Stimulated activated CD8-positive, alpha-beta memory T cell treated with anti-CD3 and anti-CD28 coated beads, Interleukin-7, amount 100 ng/mL, for 48 hours (primary cell): ENCODE measurements at places on chromosomes 7 and 10.
A peak's percentile ranks its signal among the peaks of the same experiment; 100 is the strongest.

DNA sequence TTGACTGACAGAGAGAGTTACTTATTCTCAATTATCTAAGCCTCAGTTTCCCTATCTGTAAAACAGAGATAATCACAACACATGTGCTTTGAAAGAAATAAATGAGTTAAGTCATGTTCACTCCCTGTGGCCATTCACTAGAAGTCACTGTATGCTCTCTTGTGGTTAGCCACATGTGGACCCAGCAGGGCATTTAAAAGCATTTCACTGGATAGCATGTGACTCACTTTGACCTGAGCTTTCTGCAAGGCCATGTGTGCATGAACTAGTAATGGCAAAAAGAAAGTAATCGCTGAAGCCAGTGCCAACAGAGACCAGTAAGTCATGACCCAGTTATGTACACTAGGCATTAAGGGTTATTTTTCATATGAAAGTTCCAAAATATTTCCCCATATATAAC lies 557.0 kb upstream of the IGFBP3 start:
- DNase-seq = no peak

DNA sequence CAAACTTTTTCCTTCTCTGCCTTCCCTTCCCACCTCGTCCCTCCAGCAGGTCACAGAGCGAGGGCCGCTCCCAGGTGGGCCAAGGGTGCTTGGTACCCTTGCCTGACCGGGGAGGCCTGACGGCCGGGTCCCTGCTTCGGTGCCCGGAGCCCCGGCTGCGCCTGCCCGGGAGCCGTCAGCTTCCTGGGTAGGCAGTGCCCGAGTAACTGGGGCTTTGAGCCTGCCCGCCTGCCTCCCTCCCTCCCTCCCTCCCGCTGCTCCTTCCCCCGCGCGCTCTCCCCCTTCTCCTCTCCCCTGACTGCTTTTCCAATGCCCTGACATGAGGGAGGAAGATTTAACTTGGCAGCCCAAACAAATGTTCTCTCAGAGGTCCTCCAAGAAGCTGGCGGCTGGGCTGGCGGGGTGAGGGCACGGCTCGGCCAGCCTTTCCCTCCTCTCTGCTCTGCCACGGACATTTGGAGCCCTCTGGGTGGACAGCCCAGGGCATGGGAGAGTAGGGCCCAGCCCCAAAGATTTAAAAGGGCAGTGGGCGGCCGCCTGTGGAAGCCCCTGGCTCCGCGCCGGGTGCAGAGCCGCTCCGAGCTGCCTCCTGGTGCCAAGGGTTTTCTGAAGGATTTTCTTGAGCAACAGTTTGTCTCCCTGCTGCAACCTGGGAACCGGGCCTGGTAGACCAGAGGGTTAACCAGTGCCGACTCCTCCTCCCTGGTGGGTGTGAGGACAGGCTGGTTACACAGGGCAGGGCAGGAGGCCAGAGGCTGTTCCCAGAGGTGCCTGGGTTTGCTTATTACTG lies 2.0 kb downstream of the ZMIZ1 start:
- DNase-seq = no peak

GRCh38 chr7:111173990-111174389 lies 83.1 kb downstream of the LRRN3 start:
- DNase-seq = no peak

- DNase-seq = no peak
Observed at GRCh38 chr7:90401989-90402388, 1.3 kb upstream of the CLDN12 start.

- no peak for DNase-seq
Observed at GRCh38 chr7:73338321-73338720, 10.4 kb downstream of the FKBP6 start.

- DNase-seq = no peak
Observed at GRCh38 chr10:116632596-116633215, 12.0 kb downstream of the PNLIPRP2 start.

DNA sequence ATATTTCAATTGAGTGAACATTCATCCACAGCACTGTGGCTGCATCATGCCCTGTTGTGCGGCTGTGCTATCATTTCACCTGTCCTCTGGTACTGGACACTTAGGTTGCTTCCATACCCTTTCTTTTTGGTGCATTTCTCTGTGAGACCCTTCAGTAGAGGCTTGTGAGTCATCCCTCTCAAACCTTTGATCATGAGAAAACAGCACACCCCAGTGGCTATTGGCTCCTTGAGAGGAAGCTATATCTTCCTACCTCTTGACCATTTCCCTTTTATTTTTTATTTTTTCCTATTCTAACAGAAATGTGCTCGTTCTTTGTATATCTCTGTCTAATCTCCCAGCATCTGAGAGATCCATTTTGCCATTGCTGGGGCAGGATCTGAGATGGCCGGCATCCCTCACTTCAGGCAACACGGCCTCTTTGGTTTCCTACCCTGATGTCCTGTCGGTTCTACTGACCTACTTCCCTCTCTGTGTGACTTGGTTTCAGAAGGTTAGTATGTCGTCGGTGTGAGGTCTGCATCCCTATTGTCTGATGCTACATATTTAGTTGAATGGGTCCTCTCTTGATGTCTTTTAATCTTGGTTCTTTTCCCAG lies 23.8 kb upstream of the PIK3AP1 start:
- DNase-seq = no peak

DNA sequence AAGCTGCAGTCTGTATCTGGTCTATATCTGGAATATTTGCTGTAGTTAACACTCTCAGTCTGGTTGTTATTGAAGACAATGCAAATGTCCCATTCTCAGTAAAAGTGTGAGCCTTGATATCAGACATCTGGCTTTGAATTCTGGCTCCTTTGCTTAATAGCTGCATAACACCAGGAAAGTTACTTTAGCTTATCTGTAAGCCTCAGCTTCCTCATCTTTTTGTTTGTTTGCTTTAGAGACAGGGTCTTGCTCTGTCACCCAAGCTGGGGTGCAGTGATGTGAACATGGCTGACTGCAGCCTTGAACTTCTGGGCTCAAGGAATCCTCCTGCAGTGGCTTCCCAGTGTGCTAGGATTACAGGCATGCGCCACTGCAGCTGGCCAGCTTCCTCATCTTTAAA lies 41.3 kb downstream of the CNNM2 start:
- DNase-seq = no peak

- no peak for DNase-seq
Observed at GRCh38 chr10:51300617-51301304, 226.5 kb downstream of the PRKG1 start.

GRCh38 chr7:26375726-26376174 lies 84.1 kb downstream of the SNX10 start:
- DNase-seq = no peak

GRCh38 chr7:98674881-98675280 lies 57.8 kb downstream of the NPTX2 start:
- DNase-seq = no peak

DNA sequence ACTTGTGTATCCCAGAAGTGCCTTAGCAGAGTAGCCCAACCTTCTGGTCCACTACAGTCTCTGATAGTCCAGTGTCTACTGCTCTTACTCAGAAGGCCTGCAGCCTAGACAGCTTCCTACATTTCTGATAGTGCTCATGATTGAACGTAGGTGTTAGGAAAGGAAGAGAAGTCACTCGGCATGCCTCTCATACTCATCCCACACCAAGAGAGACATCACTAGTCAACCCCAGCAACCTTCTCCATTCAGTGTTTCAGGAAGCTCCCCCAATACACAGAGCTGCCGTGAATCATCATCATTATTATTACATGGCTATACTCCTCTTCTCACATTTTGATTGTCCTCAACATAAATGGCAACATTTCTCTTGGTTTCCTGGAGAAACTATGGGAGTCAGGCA lies 166.4 kb downstream of the COBL start:
- DNase-seq = no peak

DNA sequence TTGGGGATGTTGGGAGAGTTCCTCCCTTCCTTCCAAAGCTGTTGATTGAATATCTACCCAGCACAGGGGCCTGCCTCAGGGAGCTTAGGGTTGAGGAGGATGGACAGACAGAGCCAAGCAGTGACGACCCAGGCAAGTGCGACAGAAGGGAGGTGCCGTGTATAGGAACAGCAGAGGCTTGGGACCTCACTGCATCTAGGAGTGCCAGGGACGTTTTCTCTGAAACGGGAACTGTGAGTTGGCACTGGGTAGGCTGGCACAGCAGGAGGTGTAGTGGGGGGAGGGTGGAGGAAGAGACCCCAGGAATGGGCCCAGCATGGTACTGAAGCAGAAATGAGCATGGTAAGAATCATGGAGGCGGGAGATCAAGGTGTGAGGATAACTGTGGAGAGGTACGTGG lies 55.3 kb upstream of the MGMT start:
- no peak for DNase-seq

- DNase-seq = no peak
Observed at GRCh38 chr7:40583667-40584444, 449.1 kb downstream of the SUGCT start.

- no peak for DNase-seq
Observed at GRCh38 chr10:72108830-72109635, 20.7 kb upstream of the SPOCK2 start.

DNA sequence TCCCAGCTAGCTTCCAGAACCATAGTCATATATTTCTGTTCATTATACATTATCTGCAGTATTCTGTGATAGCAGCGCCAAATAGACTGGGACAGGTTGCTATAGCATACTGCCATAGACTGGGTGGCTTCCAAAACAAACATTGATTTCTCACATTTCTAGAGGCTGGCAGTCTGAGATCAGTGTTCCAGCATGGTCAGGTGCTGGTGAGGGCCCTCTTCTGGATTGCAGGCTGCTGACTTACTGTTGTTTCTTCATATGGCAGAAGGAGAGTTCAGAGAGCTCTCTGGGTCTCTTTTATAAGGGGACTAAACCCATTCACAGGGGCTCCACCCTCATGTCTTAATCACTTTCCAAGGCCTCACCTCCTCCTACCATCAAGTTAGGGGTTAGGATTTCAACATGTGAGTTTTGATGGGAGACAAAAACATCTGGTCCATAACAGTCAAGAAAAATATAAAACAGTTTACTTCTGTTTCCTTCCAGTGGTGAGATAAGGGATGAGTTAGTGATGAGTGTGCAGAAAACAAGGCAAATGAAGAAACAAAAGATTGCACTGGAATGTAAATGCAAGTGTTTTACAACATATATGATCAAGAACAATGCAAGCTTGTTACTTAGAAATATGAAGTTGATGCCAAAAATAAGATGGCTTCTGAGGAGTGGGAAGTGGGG lies 399.0 kb upstream of the C7orf33 start:
- no peak for DNase-seq

DNA sequence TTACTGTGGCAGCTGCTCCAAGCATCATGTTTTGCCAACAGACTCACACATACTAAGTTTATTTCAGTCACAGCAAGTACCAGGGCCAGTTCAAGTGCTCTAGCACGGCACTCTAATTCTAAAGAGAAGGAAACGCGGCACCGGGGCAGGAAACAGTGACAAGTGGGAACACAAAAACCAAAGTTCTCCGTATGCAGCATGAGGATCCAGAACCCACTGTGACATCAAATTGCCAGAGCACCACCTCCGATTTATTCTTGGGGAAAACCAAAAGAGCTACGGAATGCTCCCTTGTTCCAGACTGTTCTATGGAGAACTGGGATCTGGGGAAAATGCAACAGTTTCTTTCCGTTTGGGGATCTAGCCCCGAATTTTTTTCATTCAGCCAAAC lies 448 bp upstream of the PTER start:
- peak; percentile 3 for DNase-seq

DNA sequence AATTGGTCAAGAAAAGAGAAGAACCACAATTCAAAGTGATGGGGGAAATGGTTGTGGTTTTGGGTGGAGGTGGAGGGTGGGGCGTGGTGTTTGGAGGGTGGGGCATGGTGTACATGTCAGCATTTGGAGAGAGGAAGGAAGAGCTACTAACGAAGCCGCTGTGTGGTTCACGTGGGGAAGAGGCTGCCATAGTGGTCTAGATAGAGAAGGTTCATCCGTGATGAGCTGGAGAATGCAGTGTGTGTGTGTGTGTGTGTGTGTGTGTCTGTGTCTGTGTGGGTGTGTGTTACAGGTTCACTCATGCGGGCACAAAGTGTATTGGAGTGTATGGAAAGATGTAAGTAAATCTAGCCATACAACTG lies 6.1 kb upstream of the VCL start:
- DNase-seq = peak; percentile 52

- no peak for DNase-seq
Observed at GRCh38 chr7:30201161-30201666, 66.4 kb downstream of the MTURN start.

- no peak for DNase-seq
Observed at GRCh38 chr10:55233505-55233904, 432.5 kb upstream of the PCDH15 start.

- no peak for DNase-seq
Observed at GRCh38 chr10:58400609-58401008, 15.4 kb downstream of the TFAM start.

- no peak for DNase-seq
Observed at GRCh38 chr7:11787534-11787933, 44.5 kb downstream of the THSD7A start.

DNA sequence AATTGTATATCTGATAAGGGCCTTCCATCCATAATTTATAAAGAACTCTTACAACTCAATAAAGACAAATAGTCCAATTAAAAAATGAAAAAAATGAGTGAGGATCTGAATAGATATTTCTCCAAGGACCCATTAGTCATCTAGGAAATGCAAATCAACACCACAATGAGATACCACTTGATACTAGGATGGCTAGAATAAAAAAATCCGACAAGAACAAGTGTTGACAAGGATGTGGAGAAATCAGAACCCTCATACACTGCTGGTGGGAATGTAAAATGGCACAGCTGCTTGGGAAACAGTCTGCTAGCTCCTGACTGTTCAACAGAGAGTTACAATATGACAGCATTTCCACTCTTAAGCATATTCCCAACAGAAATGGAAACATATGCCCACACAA lies 24.6 kb downstream of the ALOX5 start:
- DNase-seq = no peak

GRCh38 chr7:158747408-158747807 lies 42.8 kb upstream of the NCAPG2 start:
- DNase-seq = no peak

GRCh38 chr7:1055491-1055955 lies 11.2 kb downstream of the GPR146 start:
- no peak for DNase-seq

- DNase-seq = no peak
Observed at GRCh38 chr10:61283481-61284221, 169.5 kb downstream of the TMEM26 start.

- DNase-seq = no peak
Observed at GRCh38 chr7:17947620-17948019, 7.3 kb upstream of the SNX13 start.

GRCh38 chr7:129644634-129645230 lies 33.2 kb downstream of the NRF1 start:
- no peak for DNase-seq

DNA sequence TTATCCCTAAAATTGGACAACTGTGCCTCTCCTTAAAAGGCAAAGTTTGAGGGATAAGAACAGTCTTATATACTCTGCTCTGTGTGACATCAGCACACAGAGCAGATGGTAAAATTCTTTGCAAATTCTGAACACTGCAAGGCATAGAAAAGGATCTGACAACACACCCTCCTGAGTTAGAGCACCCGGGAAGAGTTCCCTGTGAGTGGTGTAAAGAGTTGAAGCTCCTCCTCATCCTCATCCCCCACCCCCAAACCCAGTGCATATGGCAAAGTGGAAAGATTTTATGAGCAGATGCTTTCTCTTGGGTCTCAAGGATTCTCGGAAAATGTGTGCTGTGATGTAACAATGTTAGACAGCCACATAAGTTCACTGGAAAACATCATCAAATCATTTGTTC lies 40.0 kb upstream of the DGKI start:
- DNase-seq = no peak
